ENCODE measurements at places on chromosomes 7 and 10.

- no peak for DNase-seq
These were observed 88.6 kb upstream of the ZNF716 start for GRCh38 chr7:57361406-57361805.

- no peak for DNase-seq
These were observed 87.6 kb upstream of the AFAP1L2 start for GRCh38 chr10:114491933-114492332.

DNA sequence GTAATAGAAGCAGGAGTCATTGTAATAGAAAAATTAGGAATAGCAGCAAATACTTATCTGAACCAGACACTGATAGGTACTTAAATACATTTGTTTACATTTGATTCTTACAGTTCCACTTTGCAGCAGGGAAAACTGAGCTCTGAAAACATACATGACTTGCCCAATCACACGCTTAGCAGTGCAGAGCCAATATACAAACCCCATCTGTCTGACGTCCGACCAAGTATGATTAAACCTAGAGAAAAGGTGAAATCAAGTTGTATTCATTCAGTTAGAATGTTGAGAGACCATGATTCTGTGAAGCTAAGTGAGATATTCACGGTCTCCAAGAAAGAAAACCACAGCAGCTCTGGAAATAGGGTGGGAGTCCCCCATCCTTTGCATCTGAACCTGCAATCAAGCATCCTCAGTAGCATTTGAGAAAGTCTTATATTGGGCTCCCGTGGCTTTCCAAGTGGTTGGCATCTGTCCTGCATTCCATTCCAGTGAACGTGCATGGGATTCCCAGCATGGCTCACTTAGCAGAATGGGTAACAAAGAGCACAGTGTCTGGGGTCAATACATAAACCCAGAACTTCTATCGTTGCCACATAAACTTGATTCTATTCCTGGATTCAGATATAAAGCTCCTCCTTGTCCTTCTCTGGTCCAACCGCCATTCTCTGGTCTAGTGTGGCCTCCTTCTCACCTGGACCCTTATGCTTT, 148.7 kb upstream of the RSU1 start:
- DNase-seq: peak; percentile 86

DNA sequence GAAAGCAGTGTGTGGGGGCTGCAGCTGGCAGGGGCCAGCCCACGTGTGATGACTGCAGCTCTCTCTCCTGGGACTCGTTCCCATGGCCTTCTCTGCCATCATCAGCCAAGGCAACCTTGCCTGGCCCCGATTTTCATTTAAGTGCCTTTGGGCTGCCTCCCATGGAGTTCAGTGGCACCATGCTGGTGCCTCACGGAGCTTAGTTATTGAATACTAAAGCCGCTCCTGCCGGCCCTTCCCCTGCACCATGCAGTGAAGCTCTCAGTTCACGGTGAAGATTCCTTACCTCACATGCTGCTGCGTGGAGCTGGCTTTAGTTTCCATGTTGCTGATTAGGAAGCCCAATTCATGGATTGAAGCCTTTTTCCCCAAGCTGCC, 141.5 kb upstream of the EEPD1 start:
- DNase-seq: no peak

All from BJ (cell line).